Amniotic epithelial cell (primary cell): ENCODE measurements at places on chromosomes 7 and 10.

DNA sequence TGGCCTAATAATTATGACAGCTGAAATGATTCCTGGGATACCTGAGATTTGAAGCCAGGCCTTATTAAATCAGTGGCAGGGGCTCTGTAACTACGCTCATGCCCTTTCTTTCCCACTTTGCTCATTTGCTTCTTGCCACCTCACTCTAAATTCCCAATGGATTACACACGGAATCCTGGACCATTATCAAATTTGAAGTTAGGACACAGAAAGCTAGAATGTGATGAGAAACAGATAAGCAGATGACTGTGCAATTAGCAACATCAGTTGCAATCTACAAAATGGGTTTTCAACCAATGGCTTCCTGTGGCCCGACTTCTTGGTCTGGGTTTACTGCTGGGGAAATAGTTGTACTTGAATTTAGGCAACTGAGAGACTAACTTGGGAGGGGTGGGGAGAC, 374.3 kb downstream of the INHBA start:
- peak; percentile 44 for DNase-seq

- DNase-seq, result no peak
Observed at GRCh38 chr10:5644930-5645329, 21.5 kb downstream of the ASB13 start.

DNA sequence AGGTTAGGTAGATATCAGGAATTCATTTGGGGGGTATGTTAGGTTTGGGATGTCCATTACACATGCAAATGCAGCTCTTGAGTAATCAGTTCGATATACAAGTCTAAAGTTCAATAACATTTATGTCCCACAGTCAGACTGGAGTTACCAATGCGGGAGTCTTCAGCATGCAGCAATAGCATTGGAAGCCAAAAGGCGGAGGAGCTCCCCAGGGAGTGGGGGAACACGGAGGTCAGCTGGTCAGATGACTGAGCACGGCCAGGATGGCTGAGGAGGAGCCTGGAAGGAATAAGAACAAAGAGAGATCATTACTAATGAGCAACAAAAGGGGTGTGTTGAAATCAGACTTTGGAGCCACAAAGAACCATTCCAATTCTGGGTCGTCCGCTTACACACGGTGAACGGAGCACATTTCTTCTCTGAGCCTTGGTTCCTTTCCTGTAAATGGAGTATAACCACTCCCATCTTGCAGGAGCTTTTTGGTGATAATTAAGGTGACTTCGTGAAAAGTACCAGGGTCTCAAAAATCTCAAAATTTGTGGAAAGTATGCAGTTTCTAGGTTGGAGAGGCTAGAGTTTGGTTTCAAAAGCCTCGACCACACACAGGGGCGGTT, 478 bp upstream of the ZNF22 start:
- peak; percentile 74 for DNase-seq

- DNase-seq, result no peak
Observed at GRCh38 chr10:22959950-22960349, 32.1 kb downstream of the ARMC3 start.

- no peak for DNase-seq
Observed at GRCh38 chr10:15563246-15563645, 156.5 kb downstream of the ITGA8 start.

- peak; percentile 72 for DNase-seq
Observed at GRCh38 chr7:6015917-6016652, 7.0 kb downstream of the AIMP2 start.

DNA sequence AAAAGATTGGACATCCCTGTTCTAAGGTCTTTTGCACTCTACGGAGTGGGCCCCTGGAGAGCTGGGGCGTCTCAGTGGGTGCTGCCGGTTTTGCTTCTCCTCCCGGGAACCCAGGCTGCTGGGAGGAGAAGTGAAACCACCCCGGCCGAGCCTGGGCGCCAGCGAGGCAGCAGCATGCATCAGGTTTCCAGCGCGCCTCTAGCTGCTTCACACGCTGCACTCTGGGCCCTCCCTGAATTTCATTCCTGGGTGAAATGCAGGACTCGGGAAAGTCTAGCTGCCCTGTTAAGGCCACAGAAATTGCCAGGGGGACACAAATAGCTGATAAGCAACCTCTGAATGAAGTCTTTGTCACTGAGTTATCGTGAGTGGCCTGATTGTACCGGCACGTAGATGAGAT, 127.4 kb downstream of the TRRAP start:
- DNase-seq, result no peak

DNA sequence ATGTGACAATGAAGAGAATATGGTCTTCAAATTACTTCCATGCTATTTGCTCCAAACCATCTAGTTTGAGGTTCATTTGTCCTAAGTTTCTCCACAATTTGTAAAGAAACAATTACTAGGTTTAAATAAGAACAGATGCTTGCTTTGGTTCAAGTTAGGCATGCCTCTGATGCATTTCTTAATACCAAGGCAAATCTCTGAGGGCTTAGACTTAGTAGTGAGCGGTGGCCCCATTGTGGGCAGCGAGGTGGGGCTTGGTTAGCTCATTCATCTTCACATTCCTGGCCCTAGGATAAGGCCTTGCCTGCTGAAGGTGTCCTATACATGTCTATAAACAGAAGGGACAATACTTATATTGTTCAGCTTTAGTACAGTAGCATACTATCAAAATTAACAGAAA, 52.4 kb upstream of the RHEB start:
- peak; percentile 60 for DNase-seq

GRCh38 chr10:34587002-34587679, 228.0 kb downstream of the PARD3 start:
- DNase-seq, result peak; percentile 53

DNA sequence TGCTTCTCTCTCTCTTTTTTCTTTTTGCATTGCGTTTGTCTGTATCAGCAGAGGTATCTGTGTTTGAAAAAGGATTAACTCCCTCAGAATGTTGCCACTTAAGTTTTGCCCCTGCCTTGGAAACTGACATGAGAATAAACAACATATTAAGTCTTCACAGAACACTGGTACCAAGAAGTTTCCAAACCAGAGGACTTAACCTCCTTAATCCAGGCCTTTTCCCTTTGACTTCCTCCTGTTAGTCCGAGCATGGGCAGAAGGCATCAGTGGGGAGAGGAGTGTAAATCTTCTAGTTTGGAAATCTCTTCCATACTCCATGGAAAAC, 681.4 kb downstream of the LRMDA start:
- peak; percentile 89 for DNase-seq

DNA sequence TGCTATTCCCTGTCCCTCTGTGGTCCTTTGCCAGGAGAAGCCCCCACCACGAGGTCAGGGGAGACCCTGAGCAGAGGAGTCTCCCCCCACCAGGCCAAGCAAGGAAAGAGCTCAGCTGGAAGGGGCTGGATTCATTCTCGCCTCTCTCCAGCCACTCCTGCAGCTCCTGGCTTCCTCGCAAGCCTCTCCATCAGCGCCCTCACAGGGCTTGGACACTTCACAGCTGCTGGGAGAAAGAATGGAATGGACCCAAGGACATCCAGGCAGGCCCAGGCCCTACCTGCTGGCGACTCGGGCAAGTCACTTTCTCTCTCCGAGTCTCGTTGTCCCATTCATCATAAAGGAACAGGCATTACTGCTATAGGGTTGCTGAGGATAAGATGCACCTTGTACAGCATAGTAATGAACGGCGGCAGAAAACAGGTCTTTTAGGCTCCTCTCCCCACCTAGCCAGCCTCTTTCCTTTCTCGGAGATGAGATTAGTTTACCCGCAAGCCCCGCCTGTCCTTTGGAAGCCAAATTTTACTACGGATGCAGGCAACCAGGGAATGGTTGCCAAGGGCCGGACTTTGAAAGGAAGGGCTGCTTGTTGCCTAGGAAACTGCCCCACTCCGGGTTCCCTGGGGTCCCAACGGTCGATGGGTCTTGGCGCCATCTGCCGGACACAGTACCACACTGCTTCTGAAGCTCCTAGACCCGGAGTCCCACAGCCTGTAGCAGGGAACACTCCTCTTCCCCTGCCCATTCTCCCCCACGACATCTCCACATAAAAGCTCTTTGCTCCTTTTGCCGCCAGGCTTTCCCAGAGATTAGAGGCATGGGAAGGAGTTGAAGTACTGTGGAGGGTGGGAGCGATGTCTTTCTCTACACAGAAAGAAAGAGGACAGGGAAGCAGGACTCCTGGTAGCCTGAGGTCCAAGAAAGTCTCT, 22.3 kb downstream of the IMPDH1 start:
- peak; percentile 46 for DNase-seq

GRCh38 chr10:112314822-112315474, 31.7 kb downstream of the TECTB start:
- peak; percentile 55 for DNase-seq

DNA sequence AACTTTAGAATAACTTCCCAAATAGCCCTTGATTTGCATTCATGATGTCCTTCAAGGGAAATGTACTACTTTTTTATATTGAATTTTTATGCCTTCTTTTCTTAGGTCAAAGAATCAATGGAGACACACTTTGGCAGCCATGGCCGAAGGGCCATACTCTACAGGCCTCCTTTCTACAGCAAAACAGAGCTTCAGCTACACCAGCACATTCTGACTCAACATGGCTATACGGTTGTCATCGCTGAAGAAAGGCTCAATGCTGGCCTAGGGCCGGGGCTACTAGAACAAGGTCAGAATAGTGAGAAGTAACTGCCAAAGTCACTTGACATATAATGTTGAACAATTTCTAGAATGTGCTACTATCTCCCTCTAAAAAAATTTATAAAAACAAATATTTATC, 27.0 kb downstream of the CPED1 start:
- DNase-seq, result no peak

- DNase-seq, result peak; percentile 91
Observed at GRCh38 chr7:105013221-105013815, 687 bp upstream of the KMT2E start.

GRCh38 chr10:76315240-76315639, 883.8 kb downstream of the LRMDA start:
- no peak for DNase-seq

- no peak for DNase-seq
Observed at GRCh38 chr7:25246306-25246705, 18.0 kb upstream of the NPVF start.

DNA sequence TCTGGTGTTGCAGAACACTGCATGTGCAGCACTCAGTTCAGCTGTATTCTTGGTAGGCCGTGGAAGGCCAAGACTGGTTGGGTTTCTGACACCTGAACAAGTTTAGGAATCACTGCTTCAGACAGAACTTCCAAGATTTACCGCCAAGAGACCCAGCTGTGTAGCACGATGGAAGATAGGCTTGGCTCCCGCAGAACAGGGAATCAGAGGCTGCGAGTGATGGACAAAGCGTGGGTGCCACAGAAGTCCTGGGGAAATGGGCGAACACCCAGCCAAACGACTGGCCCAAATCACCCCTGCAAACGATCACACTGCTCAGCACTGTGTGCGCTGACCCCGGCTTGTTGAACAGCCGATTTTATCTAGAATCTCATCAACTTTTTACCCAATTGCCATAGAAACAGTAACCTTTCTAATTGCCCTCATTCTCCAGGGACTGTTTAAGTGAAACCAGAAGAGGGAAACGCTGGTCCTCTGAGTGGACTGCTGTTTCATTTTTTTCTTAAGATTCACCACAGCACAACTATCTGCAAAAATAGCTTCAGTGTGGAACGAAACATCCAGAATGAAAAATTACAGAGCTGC, 17.9 kb downstream of the ZFAND2A start:
- no peak for DNase-seq

DNA sequence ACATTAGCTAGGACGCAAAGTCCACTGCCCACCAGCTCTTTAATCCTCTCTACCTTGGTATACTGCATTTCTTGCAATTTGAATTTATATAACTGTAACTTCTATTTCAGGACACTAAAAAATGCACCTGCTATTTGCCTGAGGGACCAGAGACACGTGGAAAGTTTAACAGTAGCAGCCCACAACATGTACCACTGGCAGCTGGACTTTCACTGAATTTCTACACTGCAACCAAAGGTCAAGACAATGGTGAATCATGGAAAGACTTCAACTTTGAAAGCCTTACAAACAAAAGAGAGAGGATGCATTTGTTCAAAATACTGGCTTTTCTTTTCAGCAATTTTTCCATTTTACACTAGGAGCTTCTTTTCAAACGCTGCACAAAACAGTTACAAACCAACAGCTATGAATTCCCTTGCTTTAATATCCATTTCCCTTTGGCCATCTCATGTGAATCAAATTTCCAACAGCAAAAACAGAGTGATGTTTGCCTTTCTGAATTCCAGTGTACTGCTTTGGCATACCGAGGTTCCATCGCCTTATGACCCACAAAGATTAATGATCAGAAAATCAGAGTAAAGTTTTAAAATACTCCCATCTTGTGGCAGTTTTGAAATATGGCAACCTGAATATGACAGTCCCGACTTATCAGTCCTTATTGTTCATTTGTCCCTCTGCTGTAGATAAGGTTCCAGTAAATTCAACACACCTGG, 29.9 kb upstream of the HNRNPH3 start:
- peak; percentile 59 for DNase-seq

- no peak for DNase-seq
Observed at GRCh38 chr10:76175533-76176165, 744.2 kb downstream of the LRMDA start.

- DNase-seq, result peak; percentile 80
Observed at GRCh38 chr7:112898432-112899290, 108.5 kb upstream of the TMEM168 start.

GRCh38 chr10:123642293-123642692, 23.9 kb upstream of the GPR26 start:
- no peak for DNase-seq

- peak; percentile 45 for DNase-seq
Observed at GRCh38 chr10:114996542-114996941, 58.5 kb downstream of the TRUB1 start.

DNA sequence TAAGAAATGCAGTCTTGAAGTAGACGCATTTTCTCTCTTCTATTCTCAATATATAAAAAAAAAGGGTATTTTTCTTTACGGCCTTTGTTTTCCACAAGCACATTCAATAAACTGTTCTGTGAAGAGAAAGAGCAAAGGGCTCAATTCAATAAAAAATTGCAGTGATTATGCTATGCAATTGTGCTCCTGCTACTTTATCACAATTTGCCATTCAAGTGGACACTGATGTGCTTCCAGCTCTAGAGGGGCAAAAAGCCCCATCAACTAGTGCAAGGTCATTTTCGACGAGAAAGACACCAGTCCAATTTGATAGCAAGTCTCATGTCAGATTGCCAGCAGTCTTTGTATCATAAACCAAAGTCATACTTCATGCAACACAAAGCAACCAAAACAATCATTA, 82.6 kb upstream of the THSD7A start:
- DNase-seq, result no peak

DNA sequence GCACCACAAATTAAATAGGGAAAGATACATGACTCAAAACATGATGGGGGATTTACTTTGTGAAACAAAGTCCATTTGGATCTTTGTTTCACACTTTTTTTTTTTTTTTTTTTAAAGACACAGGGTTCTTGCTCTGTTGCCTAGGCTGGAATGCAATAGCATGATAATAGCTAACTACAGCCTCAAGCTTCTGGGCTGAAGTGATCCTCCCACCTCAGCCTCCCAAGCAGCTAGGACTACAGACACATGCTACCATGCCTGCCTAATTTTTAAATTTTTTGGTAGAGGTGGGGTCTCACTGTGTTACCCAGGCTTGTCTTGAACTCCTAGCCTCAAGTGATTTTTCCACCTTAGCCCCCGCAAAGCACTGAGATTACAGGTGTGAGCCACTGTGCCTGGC, 172.6 kb upstream of the KLF14 start:
- no peak for DNase-seq

- DNase-seq, result no peak
Observed at GRCh38 chr10:103592186-103593021, 98.9 kb downstream of the NEURL1 start.
